Naive thymus-derived CD4-positive, alpha-beta T cell (primary cell): ENCODE measurements at places on chromosomes 5 and 9. TPM values are rescaled to one million over a fixed set of nuclear protein-coding genes. Genes with fewer than 3 reads are reported as not detected.

The GIN1 gene
- 20.9 TPM for total RNA-seq

The SPINK4 gene
- total RNA-seq, result not detected in 2 replicates

The DND1 gene
- total RNA-seq, result 4.5 TPM

The RELL2 gene
- 18.2 TPM for total RNA-seq

The ADAMTS2 gene
- total RNA-seq, result not detected in 2 replicates

The ZFP37 gene
- total RNA-seq, result 0.96 TPM

The FGFR4 gene
- total RNA-seq, result 3.4 TPM

The SLCO6A1 gene
- not detected for total RNA-seq

The ARID3C gene
- not detected for total RNA-seq

The PCDHA5 gene
- not detected for total RNA-seq

The ZNF462 gene
- 2.3 TPM for total RNA-seq

- H3K4me1 ChIP-seq, result no peaks in the 10 kb centered on the region
- H3K36me3 ChIP-seq, result no peaks in the 10 kb centered on the region
- no peak overlapping the region for H3K27ac ChIP-seq
- DNase-seq, result no peak
- no peak overlapping the region for H3K4me3 ChIP-seq
These were observed 89.7 kb upstream of the OSMR start for GRCh38 chr5:38756068-38756467.

GRCh38 chr5:128632264-128632663, 94.2 kb upstream of the FBN2 start:
- H3K27ac ChIP-seq, result no peak overlapping the region
- DNase-seq, result no peak
- no peaks in the 10 kb centered on the region for H3K4me1 ChIP-seq
- H3K36me3 ChIP-seq, result no peaks in the 10 kb centered on the region
- no peak overlapping the region for H3K4me3 ChIP-seq

DNA sequence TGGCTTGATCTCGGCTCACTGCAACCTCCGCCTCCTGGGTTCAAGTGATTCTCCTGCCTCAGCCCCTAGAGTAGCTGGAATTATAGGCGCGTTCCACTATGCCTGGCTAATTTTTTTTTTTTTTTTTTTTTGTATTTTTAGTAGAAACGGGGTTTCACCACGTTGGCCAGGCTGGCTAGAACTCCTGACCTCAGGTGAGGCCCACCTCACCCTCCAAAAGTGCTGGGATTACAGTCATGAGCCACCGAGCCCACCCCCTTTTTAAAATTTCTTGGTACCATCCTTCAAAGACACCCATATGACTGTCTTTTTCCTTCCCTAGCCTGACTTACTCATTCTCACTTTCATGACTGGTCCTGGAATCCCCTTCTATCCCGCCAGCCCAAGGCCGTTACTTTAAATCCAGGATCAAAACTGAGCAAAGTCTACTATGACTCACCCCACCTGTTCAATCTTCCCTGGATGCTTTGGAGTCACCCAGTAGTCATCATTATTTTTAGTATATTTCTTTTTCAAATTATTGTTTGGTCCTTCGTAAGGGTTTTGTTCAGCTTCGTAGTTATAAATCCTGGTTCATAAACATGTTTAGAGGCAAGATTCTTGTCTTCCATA, 1.2 kb upstream of the TBCA start:
- no peak overlapping the region for H3K4me3 ChIP-seq
- no peaks in the 10 kb centered on the region for H3K27me3 ChIP-seq
- H3K27ac ChIP-seq, result no peak overlapping the region
- no peaks in the 10 kb centered on the region for H3K36me3 ChIP-seq

DNA sequence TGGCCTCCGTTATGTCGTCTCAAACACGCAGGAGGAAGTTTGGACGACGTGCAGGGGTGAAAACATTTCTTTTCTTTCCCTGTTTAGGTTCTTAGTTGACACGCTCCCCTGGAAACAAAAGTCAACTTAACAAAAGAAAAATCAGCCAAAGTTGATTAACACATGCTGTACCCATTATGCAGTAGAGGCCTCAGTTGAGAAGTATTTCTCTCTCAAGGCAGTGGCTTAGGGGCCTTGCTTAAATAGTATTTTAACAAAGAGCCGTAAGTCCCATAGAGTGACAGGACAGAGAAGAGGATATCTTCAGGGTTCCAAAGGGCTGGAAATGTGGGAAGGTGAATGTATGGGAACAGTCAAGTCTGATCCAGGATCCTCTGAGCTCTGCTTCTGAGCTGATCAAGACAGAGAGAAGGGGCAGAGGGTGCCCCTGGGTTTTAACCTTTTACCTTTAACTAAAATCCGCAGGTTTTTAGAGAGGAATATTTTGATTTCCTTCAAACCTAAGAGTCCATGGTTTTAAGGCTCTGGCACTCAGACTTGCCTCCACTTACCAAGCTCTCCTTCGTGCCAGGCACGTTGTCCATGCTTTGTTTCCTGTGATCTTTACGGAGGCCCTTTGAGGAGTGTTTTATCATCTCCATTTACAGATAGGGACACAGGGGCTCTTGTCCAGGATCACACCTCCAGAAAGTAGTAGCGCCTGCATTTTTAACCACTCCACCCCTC, 629 bp upstream of the CD74 start:
- H3K27me3 ChIP-seq, result no peaks in the 10 kb centered on the region
- DNase-seq, result no peak
- H3K4me3 ChIP-seq, result peak overlapping the region; percentile 83
- H3K27ac ChIP-seq, result peak overlapping the region; percentile 98

DNA sequence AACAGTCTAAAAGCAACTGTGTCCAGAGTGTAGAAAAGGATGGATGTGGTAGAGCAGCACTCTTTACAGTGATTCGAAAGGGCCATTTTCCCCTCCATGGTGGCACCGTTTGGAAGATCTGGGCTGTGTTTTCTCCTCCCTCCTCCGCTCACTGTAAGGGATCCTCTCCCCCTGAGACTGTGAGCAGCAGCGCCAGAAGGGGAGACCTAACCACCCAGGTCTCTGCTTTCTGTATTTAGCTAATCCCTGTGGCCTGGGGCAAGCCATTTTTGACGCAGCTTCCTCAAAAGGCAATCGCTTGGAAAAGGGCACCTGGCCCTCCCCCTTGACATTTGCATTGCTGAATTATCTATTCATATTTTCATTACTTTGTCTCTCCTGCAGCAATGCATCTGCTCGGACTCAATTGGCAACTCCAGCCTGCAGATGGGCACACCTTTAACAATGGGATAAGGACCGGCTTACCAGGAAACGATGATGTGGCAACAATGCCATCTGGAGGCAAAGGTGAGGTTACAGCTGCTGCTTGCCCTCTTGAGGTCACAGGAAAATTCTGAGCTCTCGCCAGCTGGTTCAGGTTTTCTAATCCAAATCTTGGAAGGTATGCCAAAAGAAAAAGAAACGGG, 244.3 kb upstream of the WWC1 start:
- no peak overlapping the region for H3K4me3 ChIP-seq
- H3K27me3 ChIP-seq, result no peaks in the 10 kb centered on the region
- H3K4me1 ChIP-seq, result no peaks in the 10 kb centered on the region
- no peaks in the 10 kb centered on the region for H3K36me3 ChIP-seq

- no peak for DNase-seq
- no peak overlapping the region for H3K27ac ChIP-seq
- no peaks in the 10 kb centered on the region for H3K27me3 ChIP-seq
- no peaks in the 10 kb centered on the region for H3K4me1 ChIP-seq
These were observed 61.3 kb downstream of the S1PR3 start for GRCh38 chr9:89052470-89053097.

- no peak overlapping the region for H3K27ac ChIP-seq
- H3K36me3 ChIP-seq, result no peaks in the 10 kb centered on the region
- no peak overlapping the region for H3K4me3 ChIP-seq
These were observed 479.9 kb upstream of the ZNF462 start for GRCh38 chr9:106383072-106383471.

DNA sequence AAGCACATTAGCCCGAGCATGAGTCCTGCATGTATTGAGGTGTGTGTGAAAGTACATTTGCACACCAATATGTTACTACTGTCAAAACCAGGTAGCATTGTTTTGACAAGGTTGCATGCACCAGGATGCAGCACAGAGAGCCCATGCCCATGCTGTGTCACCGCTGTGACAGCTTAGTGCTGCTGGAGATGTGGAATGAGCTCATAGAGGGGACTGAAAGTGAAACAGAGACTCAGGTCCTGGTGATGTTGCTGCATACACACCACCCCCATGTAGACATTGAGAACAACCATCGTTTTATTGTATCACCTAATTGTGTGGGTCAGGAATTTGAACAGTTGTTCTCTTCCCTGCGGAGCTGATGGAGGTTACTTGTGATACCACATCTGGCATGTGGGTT, 53.0 kb downstream of the GADD45G start:
- no peak overlapping the region for H3K27ac ChIP-seq
- DNase-seq, result no peak
- H3K27me3 ChIP-seq, result no peaks in the 10 kb centered on the region
- no peak overlapping the region for H3K4me3 ChIP-seq
- H3K4me1 ChIP-seq, result peaks cover 9% of the 10 kb centered on the region
- no peaks in the 10 kb centered on the region for H3K36me3 ChIP-seq

DNA sequence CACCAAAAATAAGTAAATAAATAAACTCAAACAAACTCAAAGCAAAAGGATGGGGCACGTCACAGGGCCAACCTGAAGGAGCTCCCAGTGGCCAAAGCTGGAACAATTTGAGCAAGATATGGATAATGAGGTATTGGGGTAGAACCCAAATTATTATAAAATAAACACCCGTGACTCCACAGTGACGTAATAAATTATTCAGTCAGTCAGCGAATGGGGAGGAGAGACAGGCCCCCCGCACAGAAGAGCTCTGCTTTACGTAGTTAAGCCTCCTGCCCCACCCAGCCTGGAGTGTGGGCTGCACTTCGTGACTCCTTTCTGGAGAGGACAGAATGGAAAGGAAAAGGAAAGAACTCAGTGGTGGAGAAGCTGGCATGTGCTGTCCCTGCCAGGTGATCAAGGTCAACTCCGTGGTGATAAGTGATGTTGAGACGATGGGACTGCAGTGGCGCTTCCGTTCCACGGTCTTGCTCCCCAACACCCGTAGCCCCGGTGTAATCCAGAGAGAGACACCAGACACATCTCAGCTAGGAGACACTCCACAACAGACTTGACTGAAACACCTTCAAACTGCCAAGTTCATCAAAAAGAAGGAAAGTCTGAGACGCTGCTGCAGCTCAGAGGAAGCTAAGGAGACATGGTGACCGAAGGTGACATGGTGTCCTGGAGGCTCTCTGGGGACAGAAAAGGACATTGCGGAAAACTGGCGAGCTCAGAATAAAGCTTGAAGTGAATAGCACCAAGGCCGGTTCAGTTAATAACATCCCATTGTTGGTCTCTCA, 83.3 kb upstream of the COL5A1 start:
- DNase-seq, result no peak
- H3K27ac ChIP-seq, result no peak overlapping the region
- no peaks in the 10 kb centered on the region for H3K36me3 ChIP-seq
- H3K4me3 ChIP-seq, result no peak overlapping the region
- H3K4me1 ChIP-seq, result no peaks in the 10 kb centered on the region
- H3K27me3 ChIP-seq, result no peaks in the 10 kb centered on the region

DNA sequence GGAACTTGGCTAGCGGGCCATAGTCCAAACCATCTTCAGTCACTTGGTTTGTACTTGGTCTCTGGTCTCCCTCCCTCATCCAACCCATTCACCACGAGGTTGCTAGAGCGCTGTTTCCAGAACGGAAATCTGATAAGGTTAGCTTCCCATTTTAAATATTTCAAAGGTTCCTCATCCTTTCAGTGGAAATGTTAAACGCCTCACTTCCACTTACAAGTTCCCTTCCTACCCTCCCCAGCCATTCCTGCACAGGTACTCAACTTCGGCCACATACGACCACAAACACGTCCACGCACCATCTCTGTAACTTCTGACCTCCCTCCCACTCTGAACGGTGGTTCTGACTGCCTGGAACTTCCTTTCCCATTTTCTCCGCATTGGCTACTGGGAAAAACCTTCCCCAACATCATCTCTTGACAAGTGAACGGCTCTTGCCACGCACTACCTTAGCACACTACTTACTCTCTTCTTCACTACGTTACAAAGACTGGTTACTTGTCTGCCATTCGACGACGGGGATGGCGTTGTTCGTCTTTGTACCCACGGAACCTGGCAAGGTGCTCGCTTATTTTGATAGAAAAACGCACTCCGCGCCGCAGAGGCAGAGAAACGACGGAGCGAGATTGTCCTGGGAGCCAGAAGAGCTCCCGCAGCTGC, 629 bp downstream of the CCNH start:
- H3K27me3 ChIP-seq, result no peaks in the 10 kb centered on the region
- peak overlapping the region; percentile 99 for H3K27ac ChIP-seq
- no peak for DNase-seq
- peak overlapping the region; percentile 88 for H3K4me3 ChIP-seq
- H3K36me3 ChIP-seq, result peaks cover 3% of the 10 kb centered on the region

DNA sequence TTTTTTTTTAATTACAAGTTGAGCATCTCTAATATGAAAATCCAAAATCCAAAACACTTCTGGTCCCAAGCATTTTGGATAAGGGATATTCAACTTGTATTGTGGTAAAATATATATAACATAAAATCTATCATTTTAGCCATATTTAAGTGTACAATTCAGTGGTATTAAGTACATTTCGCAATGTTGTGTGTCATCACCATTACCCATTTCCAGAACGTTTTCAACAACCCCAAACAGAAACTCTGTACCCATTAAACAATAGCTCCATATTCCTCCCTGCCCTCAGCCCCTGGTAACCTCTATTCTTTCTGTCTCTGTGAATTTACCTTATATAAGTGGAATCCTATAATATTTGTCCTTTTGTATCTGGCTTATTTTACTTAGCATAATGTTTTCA, 24.9 kb downstream of the TICAM2 start:
- H3K4me3 ChIP-seq, result no peak overlapping the region
- no peak for DNase-seq
- H3K4me1 ChIP-seq, result no peaks in the 10 kb centered on the region
- H3K36me3 ChIP-seq, result no peaks in the 10 kb centered on the region
- no peak overlapping the region for H3K27ac ChIP-seq

GRCh38 chr9:133701321-133701980, 36.7 kb downstream of the SARDH start:
- peaks cover 31% of the 10 kb centered on the region for H3K4me1 ChIP-seq
- peak; percentile 67 for DNase-seq
- H3K4me3 ChIP-seq, result peak overlapping the region; percentile 70
- no peaks in the 10 kb centered on the region for H3K27me3 ChIP-seq
- H3K27ac ChIP-seq, result peak overlapping the region; percentile 91

DNA sequence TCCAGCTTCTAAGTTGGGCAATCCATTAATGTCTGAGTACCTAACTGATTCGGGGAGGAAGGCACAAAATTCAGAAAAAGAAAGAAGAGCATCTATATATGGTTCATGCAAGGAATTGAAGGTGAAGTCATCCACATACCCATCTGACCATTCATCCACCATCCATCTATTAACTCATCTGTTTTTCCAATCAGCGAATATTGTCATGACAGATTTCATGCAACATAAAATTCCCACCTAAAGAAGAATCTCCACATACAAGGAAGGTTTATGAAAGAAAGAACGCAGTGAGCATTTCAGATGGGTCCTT, 164.7 kb downstream of the GRIA1 start:
- no peak overlapping the region for H3K27ac ChIP-seq
- DNase-seq, result no peak
- no peak overlapping the region for H3K4me3 ChIP-seq
- no peaks in the 10 kb centered on the region for H3K27me3 ChIP-seq
